NCI-H226 (cell line): ENCODE measurements at places on chromosomes 12 and 14.

DNA sequence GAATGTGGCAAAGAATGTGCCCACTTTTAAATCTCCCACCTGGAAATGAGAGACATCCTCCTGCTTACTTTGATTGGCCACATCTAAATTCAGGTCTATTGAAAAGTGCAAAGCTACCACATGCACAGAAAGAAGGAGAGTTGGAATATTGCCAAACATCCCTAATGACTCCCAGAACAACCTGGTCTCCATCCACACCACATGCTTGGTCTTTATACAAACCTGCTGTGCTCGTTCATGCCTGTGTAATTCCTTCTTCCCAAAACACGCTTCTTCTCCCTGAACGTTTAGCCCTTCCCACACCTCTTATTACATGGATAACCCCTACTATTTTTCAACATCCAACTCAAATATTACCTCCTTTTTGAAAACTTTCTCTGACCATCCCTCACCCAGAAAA lies 66.2 kb upstream of the BCL2L14 start:
- no peak for DNase-seq

DNA sequence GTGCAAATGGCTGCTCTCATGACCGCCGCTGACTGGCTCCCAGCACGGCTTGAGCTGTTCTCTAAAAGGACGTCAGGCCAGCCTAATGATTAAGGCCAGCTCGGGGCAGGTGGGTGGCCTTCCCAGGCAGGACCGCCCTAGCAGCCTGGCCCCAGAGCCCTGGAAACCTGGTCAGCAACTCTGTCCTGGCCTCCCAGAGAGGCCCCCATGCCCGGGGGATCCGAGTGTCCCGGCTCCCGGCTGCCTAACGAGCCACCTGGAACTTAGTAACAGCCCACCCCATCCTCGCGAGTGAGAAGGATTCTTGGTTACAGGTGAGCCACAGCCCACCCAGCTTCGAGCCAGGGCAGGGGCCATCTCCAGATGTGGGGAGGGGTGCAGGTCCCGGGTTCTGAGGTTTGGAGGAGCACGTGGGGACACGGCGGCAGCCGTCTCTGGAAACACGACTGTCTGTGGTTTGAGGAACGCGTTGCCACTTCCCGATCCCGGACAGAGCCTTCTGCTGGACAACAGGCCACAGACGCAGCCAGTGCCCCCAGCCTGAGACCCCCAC lies 73.8 kb upstream of the FBRSL1 start:
- DNase-seq, result no peak

GRCh38 chr14:59325906-59326305 lies 137.4 kb downstream of the DAAM1 start:
- DNase-seq, result no peak

GRCh38 chr12:11705010-11705409 lies 55.5 kb downstream of the ETV6 start:
- DNase-seq, result peak; percentile 86

DNA sequence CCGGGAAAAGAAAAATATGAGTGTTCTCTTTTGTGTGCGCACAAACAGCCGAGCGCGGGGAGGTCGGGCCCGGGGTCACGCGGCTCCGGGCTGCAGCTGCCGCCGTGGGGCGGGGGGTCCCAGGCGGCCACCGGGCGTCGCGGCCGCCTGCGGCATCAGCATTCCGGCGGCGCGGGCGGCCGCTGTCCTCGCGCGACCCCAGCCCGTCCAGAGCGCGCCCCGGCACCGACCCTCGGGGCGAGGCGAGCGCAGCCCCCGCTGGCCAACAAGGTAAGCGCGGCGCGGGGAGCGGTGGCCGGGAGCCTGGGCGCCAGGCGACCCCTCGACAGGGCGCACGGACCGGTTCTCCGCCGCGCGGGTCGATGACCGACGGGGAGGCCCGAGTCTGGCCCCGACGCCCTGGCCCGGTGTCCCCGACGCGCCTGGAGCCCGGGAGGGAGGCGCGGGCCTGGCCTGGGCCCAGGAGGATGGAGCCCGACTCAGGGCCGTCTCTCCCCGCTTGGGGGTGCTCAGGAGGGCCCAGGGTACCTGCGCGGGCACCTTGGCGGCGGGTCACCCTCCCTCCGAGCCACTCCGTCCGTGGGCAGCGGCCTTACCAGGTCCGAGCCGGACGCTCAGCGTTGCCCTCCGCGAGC lies 103.9 kb upstream of the DIO3 start:
- DNase-seq, result no peak

DNA sequence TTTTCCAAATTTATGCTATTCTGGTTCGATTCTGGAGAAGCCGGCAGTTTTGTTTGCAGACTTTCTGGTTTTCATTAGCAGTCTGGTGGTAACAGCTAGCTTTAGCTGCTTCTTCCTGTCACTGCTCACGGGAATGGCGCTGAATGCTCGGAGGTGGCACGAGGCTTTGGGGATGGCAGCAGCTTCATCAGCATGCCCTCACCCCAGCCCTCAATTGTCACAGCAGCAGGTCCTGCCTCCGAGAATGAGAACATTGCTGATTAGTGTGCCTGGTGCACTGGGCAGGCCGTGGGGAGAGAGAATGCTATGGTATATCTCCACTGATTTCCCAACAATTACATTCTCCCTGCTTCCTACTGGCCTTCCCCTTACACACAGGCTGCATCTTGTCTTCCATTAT lies 73.6 kb downstream of the SAMD4A start:
- DNase-seq, result no peak

- DNase-seq, result peak; percentile 68
Observed at GRCh38 chr12:51820526-51821439, 27.7 kb downstream of the FIGNL2 start.

DNA sequence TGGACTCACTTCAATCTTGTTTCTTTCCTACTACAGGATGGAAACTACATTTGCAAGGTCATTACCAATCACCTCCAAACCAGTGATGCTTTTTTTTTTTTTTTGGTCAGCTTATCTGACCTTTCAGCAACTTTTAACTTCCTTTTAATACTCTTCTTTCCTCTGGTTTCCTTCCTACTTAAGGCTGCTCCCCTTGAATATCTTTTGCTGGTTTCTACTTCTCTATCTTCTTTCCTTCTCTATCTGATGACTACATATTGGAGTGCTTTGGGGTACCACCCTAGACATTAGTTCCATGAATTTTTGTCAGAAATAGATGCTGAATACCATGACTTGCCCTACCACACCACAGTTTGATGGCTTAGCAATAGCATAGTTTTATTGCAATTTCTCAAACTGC lies 197.7 kb upstream of the DDHD1 start:
- DNase-seq, result no peak

GRCh38 chr14:101788016-101788635 lies 26.6 kb downstream of the PPP2R5C start:
- DNase-seq, result no peak

DNA sequence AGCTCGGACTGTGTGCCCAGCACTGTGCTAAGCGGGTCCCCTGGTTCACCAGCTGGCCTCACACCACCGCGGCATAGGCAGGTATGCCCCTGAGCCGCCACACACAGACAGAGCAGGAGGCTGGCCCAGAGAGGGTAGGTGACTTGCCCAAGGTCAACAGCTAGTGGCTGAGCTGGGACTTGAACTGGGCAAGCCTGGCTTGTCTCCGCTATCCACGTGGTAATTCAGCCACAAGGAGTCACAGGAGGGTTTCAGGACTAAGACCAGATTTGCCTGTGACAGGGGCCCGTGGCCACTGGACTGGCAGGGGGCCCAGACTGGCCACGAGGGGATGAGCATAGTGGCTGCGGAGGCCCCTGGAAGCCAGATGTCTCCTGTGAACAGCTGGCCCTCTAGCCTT lies 47.7 kb downstream of the NCOR2 start:
- DNase-seq, result no peak

- DNase-seq, result no peak
Observed at GRCh38 chr12:91967590-91967989, 178.1 kb downstream of the BTG1 start.

GRCh38 chr12:16175840-16176239 lies 101.6 kb downstream of the SLC15A5 start:
- DNase-seq, result no peak

DNA sequence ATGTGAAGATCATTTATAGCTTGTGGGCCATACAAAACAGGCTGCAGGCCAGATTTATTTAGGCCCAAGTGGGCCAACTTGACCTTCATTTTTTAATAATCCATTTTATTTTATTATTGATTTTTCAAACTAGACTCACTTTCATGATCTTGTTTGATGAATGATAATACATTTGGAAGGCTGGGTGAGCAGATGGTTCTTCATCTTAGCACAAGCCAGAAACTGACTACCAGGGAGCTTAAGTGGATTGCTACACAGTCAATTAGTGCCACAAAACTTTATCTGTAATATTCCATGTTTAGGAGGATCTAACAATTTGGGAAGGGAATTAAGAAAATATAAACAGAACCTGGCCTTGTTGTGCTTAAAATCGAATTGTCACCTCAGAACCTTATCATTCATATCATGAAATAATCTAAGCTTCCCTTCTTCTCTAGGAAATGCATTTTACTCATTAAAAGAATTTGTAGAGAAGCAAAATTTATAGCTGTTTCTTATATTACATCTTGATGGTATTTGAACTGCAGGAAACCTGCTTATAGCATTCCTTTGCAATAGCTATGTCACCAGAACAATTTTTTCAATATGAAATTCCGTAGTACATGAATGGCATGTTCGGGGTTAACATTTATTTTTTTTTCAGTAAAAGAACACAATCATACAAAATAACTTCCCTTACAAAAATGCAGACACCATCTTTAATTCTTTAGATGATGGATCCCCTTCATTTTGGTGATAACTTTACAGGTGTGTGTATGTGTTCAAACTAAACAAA lies 62.0 kb upstream of the CSRP2 start:
- DNase-seq, result no peak

DNA sequence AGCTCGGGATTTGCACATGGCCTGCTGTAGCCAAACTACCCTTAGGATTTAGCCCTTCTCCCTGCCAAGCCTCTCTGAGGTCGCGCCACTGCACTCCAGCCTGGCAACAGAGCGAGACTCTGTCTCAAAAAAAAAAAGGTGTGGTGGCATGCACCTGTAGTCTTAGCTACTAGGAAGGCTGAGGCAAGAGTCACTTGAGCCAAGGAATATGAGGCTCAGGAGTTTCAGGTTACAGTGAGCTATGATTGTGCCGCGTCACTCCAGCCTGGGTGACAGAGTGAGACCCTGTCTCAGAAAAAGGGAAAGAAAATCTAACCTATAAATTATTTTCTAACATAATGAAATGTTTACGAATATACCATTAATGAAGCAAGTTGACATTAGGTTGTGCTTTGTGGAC lies 29.7 kb downstream of the ESRRB start:
- DNase-seq, result no peak

DNA sequence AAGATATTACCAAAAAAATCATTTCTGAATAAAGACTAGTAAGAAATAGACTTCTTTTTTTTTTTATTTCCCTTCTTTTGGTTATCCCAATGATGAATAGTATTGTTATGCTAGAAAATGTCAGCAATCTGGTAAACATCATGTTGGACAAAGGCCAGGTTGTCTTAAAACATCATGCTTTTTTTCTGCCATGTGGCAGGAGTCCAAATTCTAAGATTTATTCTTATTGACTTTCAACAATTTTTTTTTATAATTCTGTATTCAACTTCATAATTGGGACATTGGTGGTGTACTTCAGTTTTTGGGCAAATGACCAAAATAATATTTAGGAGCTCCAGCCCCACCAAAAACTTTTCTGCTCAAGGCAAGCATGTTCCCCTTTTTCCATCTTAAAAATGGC lies 10.5 kb downstream of the DCN start:
- DNase-seq, result no peak

DNA sequence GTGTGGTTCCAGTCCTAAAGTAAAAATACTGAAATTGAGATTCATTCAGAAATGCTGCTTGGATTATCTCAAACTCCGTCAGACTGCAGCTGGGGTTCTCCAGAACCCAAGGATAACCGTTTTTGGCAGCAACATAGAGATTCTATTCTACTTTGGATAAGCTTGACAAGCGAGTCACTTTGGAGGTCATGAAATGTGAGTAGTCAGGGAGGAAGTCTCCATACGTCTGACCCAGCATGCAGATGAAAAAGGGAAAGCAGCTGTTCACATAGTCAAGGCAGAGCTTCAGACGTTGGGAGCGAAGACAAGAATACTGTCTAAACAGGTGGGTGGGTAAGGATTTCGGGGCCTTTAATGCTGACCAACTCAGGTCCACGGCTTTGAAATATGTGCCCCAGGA lies 14.9 kb upstream of the HSP90B1 start:
- DNase-seq, result no peak

GRCh38 chr14:53146739-53147138 lies 6.4 kb downstream of the DDHD1 start:
- DNase-seq, result no peak

DNA sequence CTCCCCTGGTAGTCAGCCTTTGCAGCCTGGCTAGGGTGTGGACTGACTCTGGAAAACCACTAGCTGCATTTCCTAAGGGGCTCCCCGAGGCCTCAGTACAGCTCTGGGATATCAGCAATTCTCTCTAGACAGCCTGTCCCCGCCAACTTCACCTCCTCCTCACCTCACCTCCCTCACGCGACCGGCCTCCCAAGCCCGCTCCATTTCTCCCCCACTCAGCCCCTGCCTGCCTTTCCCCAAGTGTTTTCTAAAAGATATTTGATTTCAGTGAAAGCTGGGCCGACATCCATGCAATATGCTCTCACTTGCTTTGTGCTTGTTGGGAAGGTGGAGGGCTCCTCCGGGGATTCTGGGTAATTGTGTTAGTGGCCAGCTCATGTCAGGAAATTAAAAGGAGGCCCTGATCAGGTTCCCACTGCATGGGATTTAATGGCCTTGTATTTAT lies 91.8 kb downstream of the ESRRB start:
- no peak for DNase-seq

DNA sequence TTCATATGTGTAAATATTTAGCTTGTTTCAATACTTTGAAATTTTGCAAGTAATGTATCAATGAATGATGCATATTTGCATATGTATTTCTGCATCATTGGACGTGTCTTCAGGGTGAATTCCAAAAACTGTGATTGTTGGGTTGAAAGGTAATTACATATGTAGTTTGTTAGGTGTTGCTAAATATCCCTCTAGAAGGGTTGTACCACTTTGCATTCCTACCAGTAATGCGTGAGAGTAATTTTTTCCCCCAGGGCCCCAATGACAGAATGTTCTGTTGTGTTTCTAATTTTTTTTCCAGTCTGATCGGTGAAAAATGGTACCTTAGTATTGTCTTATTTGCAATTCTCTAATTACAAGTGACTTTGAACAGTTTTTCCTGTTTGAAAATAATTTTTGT lies 408.9 kb downstream of the NAV3 start:
- no peak for DNase-seq

DNA sequence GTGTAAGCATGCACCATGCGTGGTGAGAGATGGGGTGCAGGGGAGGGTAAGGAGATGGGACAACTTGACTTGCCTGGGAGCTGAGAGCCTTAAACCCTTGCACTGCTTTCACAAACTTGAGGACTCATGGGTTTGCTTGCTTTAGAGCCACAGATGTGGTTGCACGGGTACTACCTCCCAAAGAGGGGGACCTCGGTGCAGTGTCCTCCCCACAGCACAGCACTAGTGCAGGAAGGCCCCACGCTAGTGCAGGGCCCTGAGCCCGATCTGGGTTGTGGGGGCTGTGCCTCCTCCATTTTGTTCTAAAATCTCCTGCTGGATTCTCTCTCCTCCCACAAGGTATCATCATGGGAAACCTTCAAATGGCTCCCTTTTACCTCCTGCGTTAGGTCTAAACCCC lies 11.2 kb downstream of the KRT72 start:
- no peak for DNase-seq
